ENCODE measurements at places on chromosomes 5 and 9.

DNA sequence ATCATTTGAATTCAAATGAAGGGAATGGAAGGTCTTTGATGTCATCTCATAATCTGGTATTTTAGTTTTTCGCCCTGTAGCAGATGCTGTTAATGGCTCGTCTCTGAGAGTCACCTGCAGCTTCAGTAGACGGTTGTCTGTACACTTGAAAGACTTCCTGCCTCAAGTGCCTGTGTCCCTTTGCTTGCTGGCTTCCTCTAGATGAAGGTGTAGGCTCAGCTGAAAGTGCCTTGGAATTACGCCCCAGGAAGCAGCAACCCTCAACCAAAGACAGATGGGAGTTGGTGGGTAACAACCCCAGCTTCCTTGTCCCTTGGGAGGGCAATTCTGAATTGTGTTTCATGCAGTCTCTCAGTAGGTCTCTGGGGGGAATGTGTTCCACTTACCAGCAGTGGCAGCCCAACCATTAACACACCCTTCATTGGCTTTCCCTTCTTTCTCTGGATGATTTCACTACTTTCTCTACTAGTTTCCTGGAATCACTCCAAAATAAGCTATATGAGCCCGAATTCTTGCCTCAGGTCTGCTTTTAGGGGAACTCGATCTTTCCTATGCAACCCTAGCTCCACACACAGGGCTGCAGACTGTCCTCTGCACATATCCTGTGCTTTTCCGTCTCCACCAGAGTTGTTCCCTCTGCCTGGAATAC, 395.6 kb downstream of the DMAC1 start:
- H3K36me3 ChIP-seq, result no peaks in the 10 kb centered on the region
- no peaks in the 10 kb centered on the region for H3K4me1 ChIP-seq
- no peak for DNase-seq
- H3K27ac ChIP-seq, result no peak overlapping the region

DNA sequence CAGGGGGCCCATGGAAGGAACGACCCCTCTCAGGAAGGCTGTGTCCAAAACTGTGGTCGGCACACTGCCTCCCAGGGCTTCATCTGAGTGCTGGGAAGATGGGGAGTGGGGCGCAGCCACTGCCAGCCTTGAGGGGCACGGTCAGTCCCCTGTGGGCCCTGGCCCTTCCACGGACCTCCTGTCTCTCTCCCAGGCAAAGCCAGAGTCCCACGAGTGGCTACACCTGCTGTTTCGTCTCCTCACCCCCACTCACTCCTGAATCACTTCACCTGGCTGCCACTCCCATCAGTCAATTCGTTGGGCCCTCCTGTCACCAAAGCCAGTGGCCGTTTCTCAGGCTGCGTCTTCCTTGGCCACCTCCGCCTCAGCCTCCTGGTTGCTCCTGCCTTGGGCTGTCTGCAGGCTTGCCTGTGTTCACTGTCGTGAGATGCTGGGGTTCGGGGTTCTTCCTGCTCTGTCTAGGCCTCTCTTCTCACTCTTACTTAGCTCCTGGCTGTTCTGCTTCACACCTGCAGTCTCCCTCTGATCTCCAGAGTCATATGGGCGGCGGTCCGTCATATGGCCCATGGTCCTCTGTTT, 58.8 kb upstream of the RNF130 start:
- no peak overlapping the region for H3K27ac ChIP-seq
- no peak overlapping the region for H3K4me3 ChIP-seq
- H3K27me3 ChIP-seq, result no peaks in the 10 kb centered on the region
- DNase-seq, result no peak
- H3K36me3 ChIP-seq, result no peaks in the 10 kb centered on the region
- H3K4me1 ChIP-seq, result no peaks in the 10 kb centered on the region

DNA sequence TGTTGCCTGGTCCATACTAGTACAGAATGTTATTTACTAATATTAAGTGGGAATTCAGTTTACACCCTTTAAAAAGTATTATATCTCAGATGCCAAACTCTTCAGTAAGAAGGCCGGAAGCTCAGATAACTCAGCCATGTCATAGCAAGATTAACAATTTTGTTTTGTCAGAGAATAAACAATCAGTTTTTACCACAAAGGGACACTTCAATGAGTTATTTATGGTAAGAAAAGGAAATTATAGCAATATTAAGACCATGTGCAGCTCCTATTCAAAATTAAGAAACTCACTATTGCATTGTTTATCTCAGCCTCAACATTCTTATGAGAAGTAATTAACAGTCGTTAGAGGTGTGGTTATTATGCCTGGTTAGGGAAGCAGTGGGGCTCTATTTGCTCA, 13.1 kb upstream of the ARL15 start:
- no peaks in the 10 kb centered on the region for H3K4me1 ChIP-seq
- no peak for DNase-seq
- peaks cover 3% of the 10 kb centered on the region for H3K27me3 ChIP-seq

GRCh38 chr5:160165137-160166068, 46.2 kb upstream of the PWWP2A start:
- no peaks in the 10 kb centered on the region for H3K36me3 ChIP-seq
- H3K4me1 ChIP-seq, result no peaks in the 10 kb centered on the region
- no peak for DNase-seq
- peaks cover 27% of the 10 kb centered on the region for H3K27me3 ChIP-seq

DNA sequence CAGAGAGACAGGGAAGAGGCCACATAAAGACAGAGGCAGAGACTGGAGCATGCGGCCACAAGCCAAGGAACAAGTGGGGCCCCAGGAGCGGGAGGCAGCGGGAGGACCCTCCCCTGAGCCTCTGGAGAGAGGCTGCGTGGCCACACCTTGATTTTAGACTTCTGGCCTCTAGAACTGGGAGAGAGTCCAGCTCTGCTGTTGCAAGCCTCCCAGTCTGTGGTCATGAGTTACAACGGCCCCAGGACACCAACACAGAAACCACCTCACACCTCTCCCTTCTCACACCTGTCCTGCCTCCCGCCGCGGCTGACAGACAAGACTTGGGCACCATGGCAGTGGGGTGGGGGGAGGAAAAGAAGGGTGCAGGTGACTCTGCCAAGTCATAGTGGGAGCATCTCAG, 2.2 kb downstream of the INPP5E start:
- DNase-seq, result no peak
- peaks cover 3% of the 10 kb centered on the region for H3K36me3 ChIP-seq
- H3K27me3 ChIP-seq, result no peaks in the 10 kb centered on the region
- H3K27ac ChIP-seq, result peak overlapping the region; percentile 2

- no peaks in the 10 kb centered on the region for H3K4me1 ChIP-seq
- DNase-seq, result no peak
- H3K27ac ChIP-seq, result no peak overlapping the region
Measured at GRCh38 chr5:135310328-135310989, 88.6 kb downstream of the MACROH2A1 start.

All from T-cell (primary cell).